Right lobe of liver (tissue), 6 donors: ENCODE measurements at places on chromosomes 3 and 15. TPM values are rescaled to one million over a fixed set of nuclear protein-coding genes. Genes with fewer than 3 reads are reported as not detected.

ALS2CL gene
- 16.3 TPM for total RNA-seq

GPR156 gene
- not detected for total RNA-seq

RASL12 gene
- 0.29 TPM for total RNA-seq

FBXW12 gene
- not detected for total RNA-seq

ABHD6 gene
- 63.4 TPM for total RNA-seq
